ENCODE measurements at places on chromosomes 5 and 9.

DNA sequence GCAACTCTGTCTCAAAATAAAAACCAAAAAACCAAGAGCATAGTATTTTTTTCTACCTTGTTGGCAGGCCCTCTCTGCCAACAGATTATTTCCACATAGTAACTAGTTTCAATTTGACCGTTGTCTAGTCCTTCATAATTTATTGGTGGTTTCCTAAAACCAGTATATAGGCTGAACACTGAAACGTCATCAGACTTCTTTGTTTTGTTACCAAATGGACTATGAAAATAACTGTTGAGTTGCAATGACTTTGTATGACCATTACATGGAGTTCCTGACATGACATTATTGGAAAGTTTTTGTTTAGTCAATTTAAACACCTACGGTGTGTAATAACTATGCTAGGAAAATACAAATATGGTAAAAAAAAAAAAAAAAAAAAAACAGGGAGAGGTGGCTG is 1.7 kb downstream of the AGGF1 start:
- DNase-seq = no peak

GRCh38 chr5:172535108-172535445 is 80.8 kb upstream of the SH3PXD2B start:
- no peak for DNase-seq

DNA sequence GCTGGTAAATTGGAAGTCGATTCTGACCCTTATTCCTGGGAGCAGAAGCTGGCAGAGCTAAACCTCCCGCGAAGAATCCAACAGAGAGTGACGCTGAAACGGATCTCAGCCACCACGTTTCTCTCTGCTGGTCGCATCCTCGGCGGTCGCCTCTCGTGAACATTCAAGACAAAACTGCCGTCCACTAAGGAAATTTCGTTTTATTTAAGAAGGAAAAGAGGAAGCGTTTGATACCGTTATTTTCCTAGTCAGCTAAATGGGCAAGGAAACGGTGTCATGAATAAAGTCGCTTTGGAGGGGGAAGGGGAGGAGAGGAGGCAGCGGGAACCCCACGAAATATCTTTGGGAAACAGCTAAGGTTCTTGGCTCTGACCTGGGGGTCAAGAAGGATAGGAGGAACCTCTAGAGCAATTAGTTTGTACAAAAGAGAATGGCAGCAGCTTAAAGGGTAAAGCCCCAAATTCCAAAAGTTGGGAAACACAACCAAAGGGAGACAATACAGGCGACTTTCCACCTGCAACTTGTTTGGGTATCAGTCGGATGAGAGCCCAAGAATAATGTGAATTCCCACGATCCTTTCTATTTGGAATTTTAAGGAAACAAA is 1.9 kb downstream of the FOXB2 start:
- DNase-seq = no peak

- no peak for DNase-seq
Observed at GRCh38 chr5:149917073-149917676, 27.4 kb downstream of the PDE6A start.

GRCh38 chr5:133309166-133309795 is 257.5 kb downstream of the HSPA4 start:
- DNase-seq = no peak

- DNase-seq = no peak
Observed at GRCh38 chr9:108727580-108728111, 128.1 kb downstream of the ACTL7B start.

- no peak for DNase-seq
Observed at GRCh38 chr5:54829102-54829501, 156.3 kb downstream of the ESM1 start.

DNA sequence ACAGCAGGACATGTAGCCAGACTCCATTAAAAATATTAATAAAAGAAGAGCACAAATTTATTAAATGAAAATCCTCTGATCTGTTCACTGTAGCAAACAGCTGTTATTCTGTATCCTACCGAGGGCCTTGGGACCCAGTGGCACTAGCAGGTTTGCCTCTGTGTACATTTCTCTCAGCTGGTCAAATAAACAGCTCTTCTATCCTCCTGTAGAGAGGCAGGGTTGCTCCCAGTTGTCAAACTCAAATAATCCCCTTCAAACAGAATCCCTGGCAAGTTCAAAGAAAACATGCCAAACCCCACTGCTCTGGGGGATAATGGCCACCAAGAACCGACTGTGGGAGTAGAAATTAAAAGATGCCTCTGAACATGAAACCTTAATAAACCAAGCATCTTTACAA is 1262.0 kb upstream of the DMAC1 start:
- no peak for DNase-seq

GRCh38 chr5:111472096-111472495 is 40.2 kb downstream of the STARD4 start:
- DNase-seq = no peak

DNA sequence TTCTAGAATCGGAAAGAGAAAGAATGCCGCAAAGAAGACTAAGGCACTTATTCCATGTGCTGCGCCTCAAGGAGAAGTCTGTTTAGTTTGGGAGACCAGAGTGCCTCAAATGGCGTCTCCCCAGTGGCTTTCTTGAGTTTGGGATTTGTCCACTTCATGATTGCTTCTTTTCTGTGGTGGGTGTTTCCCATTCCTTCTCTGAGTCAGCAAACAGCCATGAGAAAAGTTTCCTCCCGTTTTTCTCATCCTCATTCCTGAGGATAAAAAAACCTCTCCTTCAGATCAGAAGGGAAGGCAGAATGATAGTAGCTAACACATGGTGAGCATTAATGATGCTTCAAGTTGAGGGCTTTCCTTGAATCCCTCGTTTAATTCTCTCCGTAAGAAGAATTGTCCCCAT is 275.9 kb upstream of the WWC1 start:
- DNase-seq = no peak

- no peak for DNase-seq
Observed at GRCh38 chr5:6394429-6395101, 16.2 kb upstream of the MED10 start.

GRCh38 chr5:125394661-125395280 is 648.3 kb upstream of the ZNF608 start:
- DNase-seq = no peak

GRCh38 chr5:98204798-98205197 is 568.7 kb upstream of the RGMB start:
- DNase-seq = no peak

DNA sequence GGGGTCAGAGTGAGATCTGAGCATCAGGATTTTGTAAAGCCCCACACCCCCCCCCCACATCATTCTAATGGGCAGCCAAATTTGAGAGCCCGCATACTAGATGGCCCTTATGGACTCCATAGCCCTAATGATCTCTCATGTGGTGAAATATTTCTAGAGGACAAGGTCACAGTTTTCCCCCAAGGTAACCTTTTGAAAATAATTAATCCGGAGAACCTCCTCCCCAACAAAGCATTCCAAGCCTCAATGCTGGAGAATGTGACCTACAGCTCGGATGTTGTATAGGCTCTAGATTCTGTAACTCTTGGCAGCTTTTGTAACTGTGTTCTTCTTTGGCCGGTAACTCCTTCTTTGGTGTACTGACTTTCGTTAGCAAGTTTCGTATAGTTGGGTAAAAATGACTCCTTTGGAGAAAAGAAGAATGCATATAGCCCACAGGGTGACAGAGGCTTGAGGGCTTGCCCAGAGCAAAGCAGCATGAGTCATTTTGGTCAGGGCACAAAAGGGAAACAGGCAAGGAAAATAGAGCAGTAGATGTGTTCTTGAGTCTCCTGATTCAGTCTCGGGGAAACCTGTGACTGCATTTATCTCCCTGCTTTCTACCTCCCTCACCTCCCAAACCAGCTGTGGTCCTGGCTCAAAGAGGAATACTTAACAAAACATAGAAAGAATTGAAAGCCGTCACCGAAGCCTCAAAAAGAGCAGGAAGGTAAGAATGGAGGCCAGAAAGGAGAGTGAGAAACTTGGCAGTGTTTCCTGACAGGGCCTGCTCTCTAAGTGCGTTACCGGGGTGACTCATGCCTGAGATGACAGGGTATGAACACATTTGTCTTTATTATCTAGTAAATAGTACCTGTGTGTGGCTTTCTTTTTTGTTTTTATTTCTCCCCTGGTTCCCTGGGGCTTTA is 6.6 kb upstream of the XPA start:
- DNase-seq = no peak

DNA sequence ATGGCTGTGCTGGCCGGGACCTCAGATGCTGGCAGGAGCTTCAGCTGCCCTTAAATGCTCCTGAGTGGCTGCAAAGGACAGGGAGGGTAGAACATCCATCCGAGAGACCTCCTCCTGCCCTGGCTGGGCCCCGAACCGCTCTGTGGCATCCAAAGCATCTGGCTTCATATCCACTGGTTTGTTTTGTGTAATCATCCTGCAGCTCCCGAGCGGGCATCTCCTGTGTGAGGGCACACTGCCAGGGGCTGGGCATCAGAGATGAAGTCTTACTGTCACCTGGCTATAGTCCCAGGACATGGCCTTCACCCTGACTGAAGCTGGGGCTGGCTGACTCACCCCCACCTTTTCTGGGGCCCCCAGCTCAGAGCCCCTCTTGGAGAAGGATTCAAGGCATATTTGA is 18.5 kb upstream of the NTNG2 start:
- DNase-seq = no peak

DNA sequence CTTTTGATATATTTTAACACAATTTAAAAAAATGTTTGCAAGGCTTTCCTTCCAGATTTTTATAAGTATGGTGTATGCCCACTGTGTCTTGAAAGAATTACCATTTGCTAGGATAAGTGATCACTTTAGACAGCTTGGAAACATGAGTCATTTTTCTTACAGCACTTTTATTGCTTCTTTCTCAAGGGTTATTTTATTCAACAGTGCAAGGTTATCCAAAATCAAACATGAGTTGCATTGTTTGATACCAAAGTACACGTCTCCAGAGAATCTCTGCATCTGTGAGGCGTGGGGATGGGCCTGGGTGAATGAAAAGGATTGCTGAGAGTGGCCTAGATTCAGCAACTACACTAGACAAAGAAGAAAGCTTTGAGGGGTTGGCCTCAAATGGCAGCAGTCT is 329.6 kb downstream of the ADAMTS6 start:
- no peak for DNase-seq

DNA sequence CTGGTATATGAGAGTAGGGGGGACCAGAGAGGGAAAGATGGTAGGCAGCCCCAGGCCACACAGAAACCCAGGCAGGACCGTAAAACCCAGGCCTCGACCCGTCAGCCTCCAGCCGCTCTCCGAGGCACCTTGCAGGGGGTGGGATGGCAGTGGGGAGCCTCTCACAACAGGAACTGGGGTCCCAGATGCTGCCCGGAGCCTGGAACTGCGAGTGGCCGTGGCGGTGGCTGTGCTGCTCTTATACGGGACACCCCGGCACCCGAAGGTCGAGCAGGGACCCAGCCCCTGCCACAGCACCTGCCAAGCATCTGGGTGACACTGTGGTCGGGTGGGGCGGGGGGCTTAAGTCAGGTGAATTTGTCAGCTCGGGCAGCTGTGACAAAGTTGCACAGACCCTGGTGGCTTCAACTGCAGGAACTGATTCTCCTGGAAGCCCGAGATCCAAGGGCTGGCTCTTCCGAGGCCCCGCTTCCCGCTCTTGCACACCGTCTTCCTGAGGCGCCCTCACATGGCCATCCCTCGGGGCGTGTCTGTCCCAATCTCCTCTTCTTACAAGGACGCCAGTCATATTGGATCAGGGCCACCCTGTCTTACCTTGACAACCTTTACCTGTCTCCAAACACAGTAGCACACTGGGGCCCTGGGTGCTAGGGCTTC is 47.6 kb upstream of the EGFL7 start:
- DNase-seq = no peak

GRCh38 chr5:31347552-31347905 is 154.0 kb downstream of the CDH6 start:
- DNase-seq = no peak

- DNase-seq = no peak
Observed at GRCh38 chr9:19151425-19152159, 24.3 kb upstream of the PLIN2 start.
